ENCODE measurements at places on chromosomes 1 and 21. TPM values are rescaled to one million over a fixed set of nuclear protein-coding genes. Genes with fewer than 3 reads are reported as not detected.

- no peak for DNase-seq
- H3K4me3 ChIP-seq = no peak overlapping the region
- no peaks in the 10 kb centered on the region for H3K4me1 ChIP-seq
- H3K27me3 ChIP-seq = peaks cover 5% of the 10 kb centered on the region
- no peaks in the 10 kb centered on the region for H3K36me3 ChIP-seq
These were observed 79.1 kb upstream of the GALNT2 start for GRCh38 chr1:229987953-229988352.

- peaks cover 1% of the 10 kb centered on the region for H3K27me3 ChIP-seq
- no peaks in the 10 kb centered on the region for H3K4me1 ChIP-seq
- no peak for DNase-seq
- H3K4me3 ChIP-seq = no peak overlapping the region
- H3K36me3 ChIP-seq = no peaks in the 10 kb centered on the region
- no peak overlapping the region for H3K27ac ChIP-seq
These were observed 91.9 kb downstream of the NFIA start for GRCh38 chr1:61174060-61174795.

DNA sequence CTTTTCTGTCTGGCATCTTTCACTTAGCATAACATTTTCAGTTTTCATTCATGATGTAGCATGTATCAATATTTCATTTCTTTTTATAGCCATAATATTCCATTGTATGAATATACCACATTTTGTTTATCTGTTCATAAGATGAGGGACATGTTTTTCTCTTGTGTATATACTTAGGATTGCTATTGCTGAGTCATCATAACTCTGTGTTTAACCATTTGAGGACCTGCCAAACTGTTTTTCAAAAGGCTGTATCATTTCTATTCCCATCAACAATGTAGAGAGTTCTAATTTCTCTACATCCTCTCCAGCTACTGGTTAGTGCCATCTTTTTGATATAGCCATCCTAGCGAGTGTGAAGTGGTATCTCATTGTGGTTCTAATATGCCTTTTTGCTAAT is 26.2 kb downstream of the MPZL1 start:
- peak overlapping the region; percentile 22 for H3K27ac ChIP-seq
- H3K4me1 ChIP-seq = peaks cover 25% of the 10 kb centered on the region

DNA sequence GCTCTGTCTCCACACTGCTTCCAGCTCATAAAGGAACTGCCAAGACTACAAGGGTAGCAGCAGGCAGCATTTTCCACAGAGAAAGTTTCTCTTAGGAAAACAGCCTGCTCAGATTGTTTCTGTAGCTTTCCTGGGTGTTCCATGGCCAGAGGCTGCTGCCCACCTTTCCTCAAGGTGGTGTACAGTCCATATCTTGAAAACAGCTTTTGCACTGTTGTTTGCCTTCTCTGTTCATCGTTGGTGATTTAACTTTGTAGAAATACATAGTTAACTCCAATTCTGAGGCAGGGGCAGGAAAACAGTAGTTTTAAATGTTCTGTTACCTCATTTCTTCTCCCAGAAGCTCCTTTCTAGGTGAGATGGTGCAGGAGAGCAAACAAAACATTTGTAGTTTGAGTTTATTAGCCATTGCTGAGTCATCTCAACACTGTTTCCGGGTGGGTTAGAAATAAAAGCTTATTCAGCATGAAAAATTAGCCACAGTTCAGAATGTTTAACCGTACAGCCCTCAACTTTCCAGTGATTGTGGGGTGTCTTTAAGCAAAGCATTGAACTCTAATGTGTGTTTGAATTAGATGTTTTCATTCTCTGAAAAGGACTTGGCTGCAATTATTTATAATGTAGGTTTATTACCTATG is 41.7 kb downstream of the DIP2A start:
- peaks cover 21% of the 10 kb centered on the region for H3K4me1 ChIP-seq
- peaks cover 29% of the 10 kb centered on the region for H3K36me3 ChIP-seq
- no peak for DNase-seq
- no peaks in the 10 kb centered on the region for H3K27me3 ChIP-seq
- H3K27ac ChIP-seq = peak overlapping the region; percentile 64

DNA sequence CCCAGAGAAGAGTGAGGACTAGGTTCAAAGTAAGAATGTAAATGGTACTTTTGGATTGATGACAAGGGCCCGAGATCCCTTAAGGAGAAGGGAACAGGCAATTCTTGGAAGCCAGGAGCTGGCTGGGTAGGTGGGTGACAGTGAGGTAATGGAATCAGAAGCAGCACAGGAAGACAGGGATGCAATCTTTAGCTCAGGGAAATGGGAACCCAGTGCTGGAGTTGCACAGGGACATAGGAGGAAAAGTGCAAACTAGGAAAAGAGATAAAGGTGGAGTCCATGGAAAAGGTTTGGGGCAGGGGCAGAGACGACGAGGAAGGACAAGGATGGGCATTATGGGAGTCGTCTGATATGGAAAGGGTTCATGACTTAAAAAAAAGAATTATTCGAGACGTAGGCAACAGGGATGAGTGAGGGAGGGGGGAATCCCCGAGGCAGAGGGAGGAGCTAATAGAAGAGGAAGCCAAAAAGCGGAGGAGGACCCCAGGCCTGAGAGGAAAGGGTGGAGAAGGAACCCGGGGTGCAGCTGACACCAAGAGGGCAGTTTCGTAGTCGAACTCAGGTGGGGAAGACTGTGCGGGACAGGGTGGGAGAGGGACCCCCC is 495 bp downstream of the PI4KB start:
- DNase-seq = peak; percentile 74
- no peaks in the 10 kb centered on the region for H3K27me3 ChIP-seq
- H3K36me3 ChIP-seq = peaks cover 30% of the 10 kb centered on the region
- H3K4me1 ChIP-seq = peaks cover 35% of the 10 kb centered on the region
- peak overlapping the region; percentile 92 for H3K4me3 ChIP-seq
- H3K27ac ChIP-seq = peak overlapping the region; percentile 90

DNA sequence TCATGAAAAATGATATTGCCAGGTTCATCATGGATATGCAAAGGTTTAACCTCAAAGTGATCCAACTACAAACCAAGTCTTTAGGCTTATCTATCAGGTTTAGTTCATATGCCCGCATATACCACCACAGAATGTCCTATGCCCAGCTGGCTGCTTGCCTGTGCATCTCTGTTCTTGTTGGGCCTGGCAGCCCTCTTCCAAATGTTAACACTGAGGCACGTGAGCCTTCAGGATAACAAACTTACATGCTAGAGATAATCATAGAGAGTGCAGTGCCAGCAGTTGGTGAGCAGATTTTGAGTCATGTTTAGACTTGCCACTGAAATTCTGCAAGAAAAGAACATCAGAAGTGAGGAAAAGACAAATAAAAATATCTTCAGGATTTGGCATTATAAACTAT is 607.9 kb upstream of the TMPRSS15 start:
- no peaks in the 10 kb centered on the region for H3K27me3 ChIP-seq
- no peaks in the 10 kb centered on the region for H3K4me1 ChIP-seq
- H3K4me3 ChIP-seq = no peak overlapping the region
- H3K27ac ChIP-seq = no peak overlapping the region
- no peak for DNase-seq

DNA sequence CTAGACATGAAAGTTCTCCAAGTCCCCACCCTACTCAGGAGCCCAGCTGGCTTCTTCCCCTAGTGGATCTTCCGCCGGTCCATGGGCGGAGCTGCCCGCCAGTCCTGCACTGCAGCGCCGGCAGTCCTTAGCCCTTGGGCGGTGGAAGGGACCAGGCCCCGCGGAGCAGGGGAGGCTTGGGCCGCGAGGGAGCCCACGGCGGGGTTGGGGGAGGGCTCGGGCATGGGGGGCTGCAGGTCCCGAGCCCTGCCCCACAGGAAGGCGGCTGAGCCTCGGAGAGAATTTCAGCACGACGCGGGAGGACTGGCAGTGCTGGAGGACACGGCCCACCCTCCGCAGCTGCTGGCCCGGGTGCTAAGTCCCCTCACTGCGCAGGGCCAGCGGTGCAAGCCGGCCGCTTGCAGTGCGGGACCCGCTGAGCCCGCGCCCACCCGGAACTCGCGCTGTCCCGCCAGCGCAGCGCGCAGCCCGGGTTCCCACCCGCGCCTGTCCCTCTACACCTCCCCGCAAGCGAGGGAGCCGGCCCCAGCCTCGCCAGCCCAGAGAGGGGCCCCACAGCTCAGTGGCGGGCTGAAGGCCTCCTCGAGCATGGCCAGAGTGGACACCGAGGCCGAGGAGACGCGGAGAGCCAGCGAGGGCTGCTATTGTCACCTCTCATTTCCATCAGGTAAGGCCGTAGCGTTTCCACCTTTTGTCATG is 1398.6 kb downstream of the MRPL39 start:
- H3K27ac ChIP-seq = no peak overlapping the region
- no peak overlapping the region for H3K4me3 ChIP-seq
- H3K4me1 ChIP-seq = no peaks in the 10 kb centered on the region
- H3K27me3 ChIP-seq = no peaks in the 10 kb centered on the region
- DNase-seq = no peak

- no peaks in the 10 kb centered on the region for H3K27me3 ChIP-seq
- no peak overlapping the region for H3K4me3 ChIP-seq
- H3K4me1 ChIP-seq = no peaks in the 10 kb centered on the region
- H3K27ac ChIP-seq = no peak overlapping the region
- H3K36me3 ChIP-seq = no peaks in the 10 kb centered on the region
These were observed 37.9 kb downstream of the ETNK2 start for GRCh38 chr1:204113896-204114295.

GRCh38 chr1:39852214-39852791 is 31.0 kb downstream of the TRIT1 start:
- H3K27me3 ChIP-seq = no peaks in the 10 kb centered on the region
- no peak overlapping the region for H3K4me3 ChIP-seq
- no peak for DNase-seq

DNA sequence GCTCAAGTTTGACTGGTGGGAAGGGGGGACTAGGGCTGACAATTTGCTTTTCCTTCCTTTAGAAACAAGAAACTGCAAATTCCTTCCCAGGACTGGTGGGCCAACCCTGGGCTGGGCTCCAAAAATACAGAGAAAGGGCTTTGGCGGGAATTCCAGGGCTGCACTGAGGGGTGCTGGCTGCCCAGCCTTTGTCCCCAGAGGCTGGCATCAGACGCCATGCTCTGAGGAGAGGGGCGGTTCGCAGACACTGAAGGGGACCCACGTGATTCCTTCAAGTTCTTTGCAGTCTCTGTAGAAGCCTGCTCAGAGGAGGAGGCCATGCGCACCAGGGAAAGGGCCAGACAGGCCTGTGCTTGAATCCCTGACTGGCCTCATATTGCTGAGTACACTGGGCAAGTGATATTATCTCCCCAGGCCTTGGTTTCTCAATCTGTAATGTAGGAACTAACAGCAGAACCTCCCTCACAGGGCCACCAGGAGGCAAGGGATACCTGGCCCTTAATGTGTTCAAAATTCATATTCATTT is 119.5 kb downstream of the EPHB2 start:
- no peaks in the 10 kb centered on the region for H3K4me1 ChIP-seq
- no peak overlapping the region for H3K27ac ChIP-seq
- no peaks in the 10 kb centered on the region for H3K36me3 ChIP-seq

DNA sequence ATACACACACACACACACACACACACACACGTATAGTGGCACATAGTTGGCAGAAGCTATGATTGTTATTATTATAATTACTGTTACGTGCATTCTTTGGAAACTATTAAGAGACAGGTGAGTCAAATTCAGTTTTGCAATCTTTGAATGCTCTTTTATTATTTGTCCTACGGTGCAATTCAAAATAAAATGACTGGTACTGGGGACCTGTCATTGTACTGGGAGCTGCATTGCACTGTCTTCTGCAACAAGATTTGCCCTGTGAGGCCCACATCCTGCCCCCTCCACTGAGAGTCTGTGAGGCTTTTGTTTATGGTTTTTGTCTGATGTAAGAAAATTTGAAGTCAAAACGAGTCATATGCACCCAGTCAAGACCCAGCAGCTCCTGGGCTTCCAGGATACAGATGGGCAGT is 1.9 kb downstream of the LY9 start:
- peak; percentile 83 for DNase-seq
- H3K4me1 ChIP-seq = peaks cover 74% of the 10 kb centered on the region
- H3K4me3 ChIP-seq = peak overlapping the region; percentile 78
- peak overlapping the region; percentile 95 for H3K27ac ChIP-seq
- no peaks in the 10 kb centered on the region for H3K27me3 ChIP-seq

GRCh38 chr1:183912265-183912886 is 107.5 kb downstream of the RGL1 start:
- no peaks in the 10 kb centered on the region for H3K27me3 ChIP-seq
- no peak for DNase-seq
- H3K36me3 ChIP-seq = peaks cover 2% of the 10 kb centered on the region
- no peak overlapping the region for H3K27ac ChIP-seq
- no peak overlapping the region for H3K4me3 ChIP-seq

DNA sequence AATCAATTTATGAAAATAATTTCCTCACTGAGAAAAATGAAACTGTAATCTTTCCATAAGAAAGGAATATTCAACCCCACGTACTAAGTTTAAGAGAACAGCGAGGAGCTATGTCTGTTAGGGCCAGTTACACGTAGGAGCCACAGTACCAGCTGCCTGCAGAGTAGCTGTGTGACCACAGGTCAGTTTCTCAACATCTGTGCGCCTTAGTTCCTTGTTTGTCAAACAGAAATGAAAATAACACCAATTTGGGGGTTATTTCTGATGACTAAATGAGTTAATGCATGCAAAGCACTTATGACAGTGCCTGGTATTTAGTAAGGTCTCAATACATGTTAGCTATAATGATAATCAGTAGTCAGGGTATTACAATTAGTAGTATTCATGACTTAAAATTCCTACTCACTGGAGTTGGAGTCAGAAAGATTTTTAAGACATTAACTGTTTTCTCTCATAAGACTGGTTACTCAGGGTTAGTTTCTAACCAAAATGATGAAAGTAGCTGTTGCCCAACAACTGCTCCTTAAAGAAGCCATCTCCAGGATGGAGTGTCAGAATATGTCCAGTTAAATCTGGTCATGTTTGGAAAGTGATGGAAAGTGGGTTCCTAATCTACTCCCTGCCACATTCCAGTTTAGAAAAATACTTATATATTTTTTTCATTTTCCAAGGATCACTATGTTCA is 85.8 kb upstream of the ZNF648 start:
- H3K36me3 ChIP-seq = no peaks in the 10 kb centered on the region
- no peak for DNase-seq
- no peak overlapping the region for H3K4me3 ChIP-seq
- no peak overlapping the region for H3K27ac ChIP-seq
- H3K27me3 ChIP-seq = peaks cover 3% of the 10 kb centered on the region

DNA sequence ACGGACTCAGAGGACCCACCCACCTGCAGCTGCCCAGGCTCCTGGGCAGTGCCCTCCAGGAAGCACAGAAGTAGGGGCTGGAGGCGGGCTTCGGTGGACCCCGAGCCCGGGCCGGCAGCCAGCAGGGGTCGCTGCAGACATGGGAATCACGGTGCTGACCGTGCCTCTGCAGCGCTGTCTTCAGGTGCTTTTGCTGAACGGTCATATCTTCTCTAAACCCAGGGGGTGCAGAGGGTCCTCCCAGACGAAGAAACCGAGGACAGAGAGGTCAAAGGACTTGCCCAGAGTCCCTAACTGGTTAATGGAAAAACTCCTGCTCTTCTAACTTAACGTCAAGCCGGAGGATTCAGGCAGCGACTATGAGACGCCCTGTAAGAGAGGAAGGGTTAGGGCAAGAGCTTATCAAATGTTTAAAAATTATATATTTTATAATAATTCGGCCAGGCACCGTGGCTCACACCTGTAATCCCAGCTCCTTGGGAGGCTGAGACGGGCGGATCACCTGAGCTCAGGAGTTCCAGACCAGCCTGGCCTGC is 21.5 kb upstream of the LEFTY2 start:
- H3K27ac ChIP-seq = no peak overlapping the region
- H3K4me1 ChIP-seq = peaks cover 2% of the 10 kb centered on the region
- peak; percentile 84 for DNase-seq
- peaks cover 2% of the 10 kb centered on the region for H3K27me3 ChIP-seq

Gene FCRL4
- not detected for total RNA-seq

Gene DFFA
- total RNA-seq = 45.7 TPM

Gene CCDC190
- total RNA-seq = not detected

Gene OR2L3
- total RNA-seq = not detected

All from activated CD4-positive, alpha-beta T cell treated with anti-CD3 and anti-CD28 coated beads for 36 hours (primary cell).